ENCODE measurements at places on chromosomes 3 and 15.

DNA sequence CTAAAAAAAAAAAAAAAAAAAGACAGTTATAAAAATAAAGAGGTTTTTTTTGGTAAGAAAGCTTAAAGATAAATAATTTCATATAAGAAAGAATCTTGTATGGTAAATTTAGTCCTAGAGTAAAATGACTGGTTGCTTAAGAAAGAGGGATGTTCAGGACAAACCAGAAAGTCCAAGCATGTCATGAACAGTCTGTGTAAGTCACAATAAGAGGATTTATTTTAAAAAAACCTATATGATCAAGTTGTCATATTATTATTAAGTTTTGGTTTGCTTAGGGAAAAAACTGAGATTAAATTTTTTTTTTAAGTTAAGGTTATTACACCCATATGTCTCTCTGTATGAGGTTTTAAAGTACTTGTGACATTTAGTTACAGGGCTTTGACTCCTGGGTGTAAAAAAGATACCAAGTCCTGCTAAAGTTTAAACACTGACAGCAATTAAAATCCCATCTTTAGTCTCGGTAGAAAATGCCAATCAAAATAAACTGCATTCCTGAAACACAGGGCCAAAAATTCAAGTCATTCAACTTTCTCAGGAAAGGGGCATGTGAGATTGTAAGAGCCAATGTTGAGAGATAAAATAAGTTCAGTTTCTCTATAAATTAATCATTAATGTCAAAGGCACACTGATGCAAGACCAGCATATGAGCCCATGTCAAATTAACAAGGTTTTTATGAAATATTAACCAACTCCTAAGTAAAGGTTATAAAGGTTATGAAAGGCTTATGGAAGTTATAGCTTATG, 8.5 kb upstream of the BDH1 start:
- no peak for DNase-seq

DNA sequence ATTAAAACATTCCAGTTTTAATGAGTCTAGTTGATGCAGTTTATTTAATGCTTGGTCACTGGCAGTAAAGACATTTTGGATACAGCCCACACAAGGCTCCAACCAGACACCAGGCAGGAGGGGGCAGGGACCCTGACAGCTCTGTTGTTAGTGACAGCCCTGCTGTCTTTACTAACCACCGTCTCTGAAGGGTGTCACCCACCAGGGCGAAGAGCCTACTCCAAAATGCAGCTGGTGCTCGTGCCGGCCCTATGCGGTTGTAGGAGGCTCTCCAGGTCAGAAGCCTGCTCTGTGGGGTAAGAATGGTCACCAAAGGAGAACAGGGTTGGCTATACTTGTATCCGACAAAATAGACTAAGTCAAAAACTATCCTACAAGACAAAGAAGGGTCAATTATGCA, 132.2 kb downstream of the ATP10A start:
- DNase-seq, result no peak

- no peak for DNase-seq
These were observed 186.9 kb upstream of the SATB1 start for GRCh38 chr3:18611991-18612390.

- DNase-seq, result no peak
These were observed 34.5 kb downstream of the SLC6A20 start for GRCh38 chr3:45761831-45762230.

- DNase-seq, result no peak
These were observed 505.1 kb downstream of the CNTN4 start for GRCh38 chr3:2603692-2604289.

- DNase-seq, result no peak
These were observed 239.3 kb upstream of the UBE2E1 start for GRCh38 chr3:23566499-23566898.

GRCh38 chr15:28919201-28919635, 33.4 kb downstream of the APBA2 start:
- DNase-seq, result no peak

Measured in stimulated activated CD4-positive, alpha-beta T cell treated with anti-CD3 and anti-CD28 coated beads, Interleukin-1b, Interleukin-23, amount 100 ng/mL, for 1 hour (primary cell).